ENCODE measurements at places on chromosomes 13 and 19.

DNA sequence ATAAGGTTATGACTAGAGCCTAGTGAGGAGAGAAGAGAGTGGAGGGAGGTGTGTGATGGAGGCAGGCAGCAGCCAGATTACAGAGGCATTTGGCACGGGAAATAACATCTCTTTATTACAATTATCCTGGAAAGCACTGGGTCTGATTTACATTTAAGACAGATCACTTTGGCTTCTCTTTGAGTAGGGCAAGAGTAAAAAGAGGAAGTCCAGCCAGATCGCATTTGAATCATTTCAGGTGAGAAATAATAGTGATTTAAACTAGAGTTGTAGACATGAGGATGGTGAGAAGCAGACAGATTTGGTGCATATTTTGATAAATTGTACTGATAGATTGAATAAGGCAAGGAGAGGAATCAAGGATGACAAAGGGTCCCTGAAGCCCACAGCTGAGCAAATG, 9.6 kb upstream of the SACS start:
- DNase-seq, result no peak

DNA sequence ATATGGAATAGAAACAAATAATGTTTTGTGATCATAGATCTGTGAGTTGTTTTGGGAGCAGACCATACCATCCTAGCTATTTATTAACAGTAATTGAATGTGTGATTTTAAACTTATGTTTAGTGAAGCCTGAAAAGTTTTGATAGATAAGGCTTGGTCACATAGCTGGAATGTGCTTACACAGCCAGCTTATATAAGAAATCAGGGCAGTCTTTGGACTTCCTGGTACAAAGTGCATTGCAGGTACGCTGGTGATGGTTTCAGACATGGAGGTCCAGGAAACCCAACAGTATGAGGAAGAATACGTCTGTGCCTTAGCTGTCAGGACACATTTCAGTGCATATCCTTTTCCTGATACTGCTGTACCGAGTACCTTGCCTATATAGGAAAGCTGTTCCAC, 2316.2 kb upstream of the PCDH20 start:
- no peak for DNase-seq

GRCh38 chr19:38281811-38282566, 17.6 kb downstream of the SPINT2 start:
- no peak for DNase-seq

DNA sequence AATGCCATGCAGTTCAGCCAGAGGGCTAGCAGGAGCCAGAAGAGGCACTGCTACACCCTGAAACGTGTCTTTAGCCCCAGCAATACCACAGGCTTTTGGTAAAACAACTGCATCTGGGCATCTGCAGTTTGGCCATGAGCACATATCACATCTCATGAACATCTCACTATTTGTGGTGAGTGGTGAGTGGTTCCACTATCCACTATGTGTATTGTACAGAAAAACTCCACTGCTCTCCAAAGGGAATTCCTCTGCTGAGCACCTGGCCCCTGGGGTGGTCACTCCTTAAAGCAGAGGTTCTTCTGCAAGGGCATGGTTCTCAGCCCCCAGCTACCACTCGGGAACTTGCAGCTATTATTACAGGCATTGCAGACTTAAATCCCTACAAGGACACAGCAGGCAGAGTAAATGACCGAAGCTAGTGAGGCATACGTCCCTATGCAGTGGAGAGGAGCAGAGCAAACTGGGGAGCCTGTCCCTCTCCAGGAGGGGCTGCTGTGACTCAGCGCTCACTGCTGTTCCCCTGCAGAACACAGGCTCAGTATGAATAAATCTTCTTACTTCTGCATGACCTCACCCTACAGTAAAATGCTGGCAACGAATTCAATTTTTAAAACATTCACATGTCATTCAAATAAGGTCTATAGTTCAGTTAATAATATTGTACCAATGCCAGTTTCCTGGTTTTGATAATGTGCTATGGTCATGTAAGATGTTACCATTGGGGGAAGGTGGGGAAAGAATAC, 332.4 kb upstream of the ZNF507 start:
- DNase-seq, result no peak

DNA sequence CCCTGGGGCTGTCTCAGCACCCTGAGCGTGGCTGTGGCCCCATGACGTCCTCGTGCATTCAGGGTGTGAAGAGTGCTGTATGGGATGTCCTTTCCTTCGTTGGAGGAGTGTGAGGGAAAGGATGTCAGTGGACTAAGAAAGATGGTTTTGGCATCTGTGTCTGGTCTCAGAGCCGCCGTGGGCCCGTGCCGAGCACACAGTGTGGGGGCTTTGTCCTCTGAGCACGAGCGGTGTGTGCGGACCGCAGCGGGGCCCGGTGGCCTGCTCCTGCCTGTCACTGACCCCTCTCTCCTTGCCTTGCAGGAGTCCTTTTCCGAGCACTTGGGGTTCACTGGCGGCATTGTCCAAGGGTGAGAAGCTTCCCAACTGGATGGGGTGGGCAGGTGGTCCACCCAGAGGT, 63.3 kb upstream of the LDLR start:
- DNase-seq, result no peak

DNA sequence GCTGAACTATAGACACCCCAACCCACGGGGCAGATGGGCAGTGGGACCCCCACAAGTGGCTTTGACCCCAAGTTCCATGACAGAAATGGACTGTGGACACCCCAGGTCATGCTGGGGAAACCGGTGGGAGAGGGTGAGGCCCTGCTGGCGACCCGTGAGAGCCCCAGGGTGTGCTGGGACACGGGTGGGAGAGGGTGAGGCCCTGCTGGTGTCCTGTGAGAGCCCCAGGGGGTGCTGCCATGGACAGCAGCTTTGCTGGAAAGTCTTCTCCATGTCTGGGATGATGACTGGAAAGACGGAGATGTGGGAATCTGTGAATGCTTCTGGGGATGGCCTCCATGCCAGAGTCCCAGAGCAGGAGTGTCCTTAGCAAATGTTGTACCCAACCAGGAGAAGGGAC, 148.4 kb downstream of the URI1 start:
- DNase-seq, result no peak

- DNase-seq, result no peak
These were observed 117.2 kb downstream of the SLITRK5 start for GRCh38 chr13:87788363-87788762.

DNA sequence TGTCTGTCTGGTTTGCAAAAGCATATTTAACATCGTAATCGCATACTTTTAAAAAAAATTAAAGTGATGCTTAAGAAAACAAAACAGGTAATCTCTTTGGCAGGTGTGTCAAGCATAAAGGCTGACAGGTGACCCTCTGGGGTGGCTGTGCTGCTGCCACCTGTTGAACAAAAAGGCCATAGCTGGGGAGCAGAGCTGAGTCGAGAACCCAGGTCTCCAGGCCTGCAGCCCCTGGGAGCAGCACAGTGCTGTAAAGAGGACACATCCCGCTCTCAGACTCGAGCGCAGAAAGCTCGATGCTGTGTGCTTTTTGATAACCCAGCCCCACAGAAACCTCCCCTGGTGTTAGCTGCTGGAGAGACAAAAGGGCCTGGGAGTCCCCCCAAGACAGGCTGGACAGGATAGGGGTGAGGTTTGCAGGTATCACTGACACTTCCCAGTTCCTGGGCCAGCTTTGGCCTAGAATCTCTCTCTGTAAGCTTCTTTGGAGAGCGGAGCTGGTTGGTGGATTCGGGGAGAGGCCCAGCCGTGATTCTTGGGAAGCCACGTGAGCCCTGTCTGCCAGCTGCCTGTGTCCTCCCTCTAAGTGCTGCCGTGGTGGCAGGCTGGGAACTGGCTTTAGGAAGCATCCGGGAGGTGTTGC, 66.9 kb downstream of the C13orf42 start:
- DNase-seq, result no peak

DNA sequence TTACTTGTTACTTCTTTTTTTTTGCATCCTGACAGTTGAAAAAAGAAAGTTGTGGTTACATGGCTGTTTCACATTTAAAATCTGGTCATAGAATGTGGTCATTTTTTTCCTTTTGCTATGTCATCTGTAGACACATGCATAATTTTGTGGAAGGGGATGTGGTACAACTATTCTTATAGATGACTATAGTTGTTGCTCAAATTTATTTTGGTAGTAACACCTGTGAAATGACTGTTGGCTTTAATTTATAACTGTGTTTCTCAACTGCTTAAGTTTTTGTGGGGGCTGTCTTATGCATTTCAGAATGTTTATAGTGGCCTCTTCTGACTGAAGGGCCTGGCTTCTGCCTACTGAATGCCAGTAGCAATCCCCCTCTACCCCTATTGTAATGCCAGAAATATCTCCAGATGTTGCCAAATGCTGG, 130.5 kb downstream of the PAN3 start:
- DNase-seq, result no peak

GRCh38 chr19:46451352-46451751, 20.0 kb downstream of the PNMA8A start:
- DNase-seq, result no peak

GRCh38 chr19:41154060-41154459, 39.0 kb upstream of the CYP2S1 start:
- no peak for DNase-seq

- no peak for DNase-seq
These were observed 2.2 kb downstream of the ARHGEF7 start for GRCh38 chr13:111117289-111117688.

DNA sequence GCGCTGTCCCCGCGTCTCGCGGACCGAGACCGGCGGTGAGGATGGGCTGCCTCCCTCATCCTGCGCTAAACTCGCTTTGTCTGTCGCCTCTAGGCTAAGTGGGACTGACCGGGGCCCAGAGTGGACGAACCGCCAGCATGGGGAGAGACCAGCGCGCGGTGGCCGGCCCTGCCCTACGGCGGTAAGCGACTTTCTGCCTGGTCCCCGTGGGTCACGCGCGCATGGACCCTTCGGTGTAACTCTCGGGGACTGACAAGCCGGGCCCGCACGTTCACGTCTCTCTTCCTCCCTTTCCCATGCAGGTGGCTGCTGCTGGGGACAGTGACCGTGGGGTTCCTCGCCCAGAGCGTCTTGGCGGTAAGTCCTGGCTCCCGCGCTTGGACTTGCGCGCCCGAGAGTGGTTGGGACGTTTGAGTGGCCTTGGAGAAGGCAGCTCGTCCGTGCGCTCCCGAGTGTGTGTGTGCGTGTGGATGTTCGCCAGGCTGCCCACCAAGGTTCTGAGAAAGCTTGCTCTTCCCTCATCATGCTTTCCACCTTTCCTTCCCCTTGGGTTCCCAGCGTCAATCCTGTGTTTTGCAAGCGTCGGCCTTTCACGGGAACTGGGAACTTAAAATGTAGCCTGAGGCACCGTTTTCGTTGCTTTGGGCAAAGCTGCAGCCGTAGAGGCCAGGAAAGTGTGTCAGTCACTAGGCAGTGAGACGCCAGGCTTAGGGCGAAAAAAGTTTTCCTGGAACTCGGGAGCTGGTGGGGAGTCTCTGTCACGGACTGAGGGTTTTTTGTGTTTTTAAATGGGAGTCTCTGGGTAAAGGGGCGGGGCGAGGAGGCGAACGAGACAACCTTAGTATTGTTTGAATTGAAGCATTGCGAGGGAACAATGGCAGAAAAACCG, 927 bp downstream of the COL4A2 start:
- DNase-seq, result no peak

DNA sequence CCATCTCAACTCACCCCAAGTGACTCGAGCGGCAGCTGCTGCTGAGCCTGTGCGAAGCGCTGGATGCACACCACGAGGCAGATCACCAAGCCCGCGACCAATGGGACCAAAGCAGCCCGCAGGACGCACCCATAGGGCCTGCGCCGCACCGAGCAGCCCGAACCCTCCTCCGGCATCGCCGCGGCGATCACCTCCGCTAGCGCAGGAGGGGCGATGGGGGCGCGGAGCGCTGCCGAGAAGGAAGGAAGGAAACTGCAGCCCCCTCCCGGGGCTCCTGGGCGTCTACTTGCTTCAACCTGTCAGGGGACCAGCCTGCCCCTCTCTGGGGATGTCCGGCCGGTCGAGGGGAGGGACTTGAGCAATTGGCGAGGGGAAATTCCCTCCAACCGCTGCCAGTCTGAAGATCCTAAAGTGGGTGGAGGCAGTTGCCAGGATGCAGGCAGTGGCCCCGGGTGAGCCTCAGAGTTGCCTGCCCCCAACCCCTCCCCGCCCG, at the start of gene CD70:
Gene CD70 (minus strand): TSS at position 324 of the 493 bp plus-strand sequence. CDS start 148 bp downstream, at position 176.
- DNase-seq, result peak; percentile 16

DNA sequence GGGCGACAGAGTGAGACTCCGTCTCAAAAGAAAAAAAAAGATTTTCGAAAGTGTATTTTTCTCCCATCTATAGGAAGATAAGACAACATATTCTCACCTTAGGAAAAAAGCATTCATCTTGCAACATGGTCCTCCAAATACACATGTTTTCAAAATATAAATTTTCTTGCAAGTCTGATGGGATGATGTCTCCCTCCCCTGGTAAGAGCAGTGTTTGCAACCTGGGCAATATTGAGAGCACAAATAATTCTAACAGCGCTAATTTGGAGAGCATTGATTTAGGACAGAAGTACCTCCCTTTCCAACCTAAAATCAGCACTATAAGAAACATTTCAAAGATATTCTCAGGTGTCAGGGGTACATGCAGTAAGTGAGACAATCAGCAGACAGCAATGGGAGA, 61.0 kb upstream of the SHISA2 start:
- DNase-seq, result no peak

Measured in stimulated activated CD8-positive, alpha-beta memory T cell treated with anti-CD3 and anti-CD28 coated beads, Interleukin-2, amount 100 ng/mL, for 1 hour (primary cell).